ENCODE measurements at places on chromosomes 13 and 19.

GRCh38 chr13:46757640-46758039 lies 39.3 kb downstream of the ESD start:
- DNase-seq, result no peak

DNA sequence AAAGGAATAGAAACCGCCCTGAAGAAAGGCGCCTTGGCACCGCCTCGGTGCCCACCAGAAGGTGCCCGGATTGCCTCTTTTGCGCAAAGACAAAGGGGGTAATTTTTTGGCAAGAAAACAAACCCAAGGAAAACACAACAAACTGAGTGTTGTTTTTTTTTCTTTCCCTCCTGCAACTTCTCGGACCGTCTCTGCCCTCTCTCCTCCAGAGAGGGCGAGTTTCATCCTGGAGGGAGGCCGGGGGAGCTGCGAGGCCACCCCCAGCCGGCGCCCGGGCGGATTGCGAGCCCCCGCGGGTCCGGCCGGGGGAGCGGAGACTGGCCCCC lies 2.3 kb downstream of the ZNF536 start:
- no peak for DNase-seq

DNA sequence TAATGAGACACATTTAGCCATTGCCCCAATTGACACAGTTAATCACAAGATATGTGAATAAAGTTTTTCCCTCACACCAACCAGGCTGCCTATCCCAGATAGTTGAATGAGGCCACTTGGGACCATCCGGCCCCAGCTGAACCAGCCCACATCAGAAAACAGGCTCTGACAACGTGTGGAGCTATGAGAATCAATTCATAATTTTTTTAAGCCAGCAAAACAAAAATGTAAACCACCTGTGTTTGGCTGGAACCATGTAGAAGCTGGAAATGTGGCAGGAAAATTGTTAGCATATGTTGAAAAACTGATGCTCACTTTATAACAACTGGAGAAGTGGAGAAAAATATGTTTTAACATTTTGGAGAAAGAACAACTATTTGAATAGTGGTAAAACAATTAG lies 1161.3 kb downstream of the SLITRK1 start:
- DNase-seq, result no peak

DNA sequence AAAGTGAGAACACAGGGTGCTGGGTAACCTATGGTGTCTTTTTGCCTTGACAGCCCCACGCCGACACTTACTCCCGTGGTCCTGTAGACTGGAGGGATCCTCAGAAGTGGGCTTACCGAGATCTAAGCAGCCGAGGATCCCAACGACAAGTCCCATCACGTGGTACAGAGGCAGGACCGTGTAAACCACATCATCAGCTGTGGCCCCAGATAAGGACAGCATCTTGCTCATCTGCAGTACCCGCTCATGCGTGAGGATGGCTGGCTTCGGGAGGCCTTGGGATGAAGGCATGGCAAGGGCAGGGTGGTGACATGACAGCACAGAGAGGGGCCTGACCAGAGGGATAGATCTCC lies 2.1 kb downstream of the SLC27A5 start:
- DNase-seq, result no peak

- DNase-seq, result no peak
Observed at GRCh38 chr13:101205408-101205807, 210.9 kb downstream of the NALCN start.

DNA sequence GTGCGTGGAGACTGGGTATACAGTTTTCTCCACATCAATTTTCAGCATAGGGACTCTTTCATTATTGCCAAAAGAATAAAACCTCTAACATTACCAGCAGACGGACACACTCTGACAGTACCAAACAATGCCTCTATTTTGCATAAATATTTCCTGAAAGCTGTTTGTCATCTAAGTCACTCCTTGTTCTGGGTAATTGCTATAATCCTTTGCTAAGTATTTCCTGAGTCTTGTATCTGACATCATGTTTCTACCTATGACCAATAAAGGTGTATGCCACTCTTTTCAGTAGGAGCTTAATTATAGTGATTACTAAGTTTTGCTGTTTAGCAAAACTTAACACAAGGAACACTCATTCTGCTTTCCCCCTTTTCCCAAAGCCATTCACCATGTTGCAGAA lies 886.5 kb downstream of the SLITRK6 start:
- no peak for DNase-seq

DNA sequence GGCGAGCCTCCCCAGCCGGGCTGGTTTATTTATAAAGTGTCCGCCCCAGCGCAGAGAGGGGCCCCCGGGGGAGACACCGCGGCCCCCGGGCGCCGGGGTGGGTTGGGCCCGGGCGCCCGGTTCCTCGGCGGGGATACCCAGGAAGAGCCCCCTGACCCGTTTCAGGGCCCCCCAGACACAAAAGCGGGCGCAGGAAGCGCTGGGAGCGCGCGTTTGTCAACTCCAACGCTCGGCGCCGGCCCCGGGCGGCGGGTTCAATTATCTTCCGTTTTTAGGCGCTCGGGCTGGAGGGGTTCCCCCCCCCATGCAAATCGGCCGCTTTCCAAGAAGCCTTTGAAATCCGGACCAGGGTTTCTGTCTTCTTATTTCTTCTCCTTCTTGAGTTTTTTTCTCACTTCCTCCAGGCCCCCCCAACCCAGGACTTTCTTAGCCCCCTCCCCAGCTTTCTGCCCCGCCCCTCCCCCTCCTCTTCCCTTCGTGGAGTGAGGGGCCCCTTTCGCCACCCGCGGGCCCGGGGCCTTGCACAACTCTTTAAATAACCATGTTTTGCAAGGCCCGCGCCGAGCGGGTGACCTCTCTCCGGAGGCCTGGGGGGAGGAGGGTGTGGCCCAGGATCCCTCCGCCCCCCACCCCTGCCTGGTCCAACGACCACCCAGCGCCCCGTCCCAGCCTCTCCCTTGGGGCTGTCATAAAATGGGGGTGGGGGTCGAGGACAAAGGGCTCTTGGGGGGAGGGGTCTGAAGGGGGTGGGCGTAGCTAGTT lies 935 bp downstream of the ARID3A start:
- peak; percentile 69 for DNase-seq

GRCh38 chr19:28468701-28469459 lies 744.1 kb downstream of the UQCRFS1 start:
- peak; percentile 34 for DNase-seq

- DNase-seq, result peak; percentile 51
Observed at GRCh38 chr13:51895906-51896888, 34.4 kb downstream of the CCDC70 start.

- DNase-seq, result no peak
Observed at GRCh38 chr13:26299168-26299750, 45.3 kb downstream of the CDK8 start.

GRCh38 chr19:55253842-55254624 lies 4.8 kb downstream of the PPP6R1 start:
- peak; percentile 50 for DNase-seq

- DNase-seq, result no peak
Observed at GRCh38 chr13:77029436-77029835, 2.5 kb upstream of the FBXL3 start.

DNA sequence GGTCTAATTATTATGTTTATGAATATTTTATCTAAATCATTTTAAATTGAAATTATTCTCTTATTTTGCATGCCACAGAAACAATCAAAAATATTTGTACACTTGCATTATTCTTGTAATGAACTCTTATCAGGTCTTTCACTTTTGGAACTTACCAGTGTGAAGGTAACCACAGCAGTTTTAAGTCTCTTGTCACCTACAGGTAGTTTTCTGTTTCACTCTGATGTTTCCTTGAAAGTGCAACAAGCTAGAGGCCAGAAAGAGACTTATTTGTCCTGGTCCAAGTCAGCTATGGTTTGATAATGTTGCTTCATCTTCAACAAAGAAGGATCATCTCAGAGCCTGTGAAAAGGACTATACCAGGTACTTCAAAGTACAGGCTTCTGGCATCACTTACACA lies 133.4 kb upstream of the NBEA start:
- no peak for DNase-seq

- no peak for DNase-seq
Observed at GRCh38 chr13:98433654-98434053, 143.3 kb downstream of the STK24 start.

DNA sequence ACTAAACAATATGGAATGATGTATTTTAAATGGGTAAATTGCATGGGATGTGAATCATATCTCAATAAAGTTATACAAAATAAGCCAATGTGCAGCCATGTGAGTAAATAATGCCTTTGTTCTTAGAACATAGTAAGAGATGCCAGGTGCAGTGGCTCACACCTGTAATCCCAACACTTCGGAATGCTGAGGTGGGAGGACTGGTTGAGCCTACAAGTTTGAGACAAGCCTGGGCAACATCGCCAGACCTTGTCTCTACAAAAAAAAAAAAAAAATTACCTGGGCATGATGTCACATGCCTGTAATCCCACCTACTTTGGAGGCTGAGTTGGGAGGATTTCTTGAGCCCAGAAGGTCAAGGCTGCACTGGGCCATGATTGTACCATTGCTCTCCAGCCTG lies 230.7 kb downstream of the RFC3 start:
- no peak for DNase-seq

GRCh38 chr19:5579286-5579685 lies 11.5 kb upstream of the TINCR start:
- no peak for DNase-seq

DNA sequence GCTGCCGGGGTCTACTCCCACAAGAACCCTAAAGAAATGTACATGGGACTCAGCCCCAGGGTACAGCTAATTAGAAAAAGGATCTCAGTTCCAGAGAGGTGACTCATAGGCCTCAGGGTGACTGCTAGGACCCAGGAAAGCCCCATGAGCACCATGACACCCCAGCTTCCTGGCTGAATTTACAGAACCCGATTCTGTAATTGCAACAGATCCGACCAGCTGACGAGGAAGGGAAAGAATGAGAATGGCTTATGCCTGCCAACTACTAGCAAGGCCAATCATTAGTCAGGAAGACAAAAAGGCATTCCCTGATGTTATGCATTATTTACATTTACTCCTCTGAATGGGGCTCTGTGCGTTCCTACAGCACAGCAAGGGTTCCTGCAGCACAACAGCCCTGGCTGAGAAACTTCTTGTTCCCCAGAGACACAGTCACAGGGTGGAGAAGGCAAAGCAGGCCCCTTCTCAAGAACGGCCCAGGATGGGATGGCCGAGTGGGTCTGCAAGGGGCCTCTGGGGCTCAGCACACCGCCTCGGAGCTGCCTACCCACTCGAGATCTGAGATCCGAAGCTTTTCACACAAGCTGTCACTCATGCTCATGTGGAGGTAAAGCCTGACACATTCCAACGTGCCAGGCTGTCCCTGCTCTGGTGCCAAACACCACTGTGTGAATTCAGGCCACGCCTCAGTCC lies 27.2 kb downstream of the PBX4 start:
- DNase-seq, result peak; percentile 74

GRCh38 chr13:109816808-109817203 lies 30.4 kb upstream of the IRS2 start:
- DNase-seq, result no peak

DNA sequence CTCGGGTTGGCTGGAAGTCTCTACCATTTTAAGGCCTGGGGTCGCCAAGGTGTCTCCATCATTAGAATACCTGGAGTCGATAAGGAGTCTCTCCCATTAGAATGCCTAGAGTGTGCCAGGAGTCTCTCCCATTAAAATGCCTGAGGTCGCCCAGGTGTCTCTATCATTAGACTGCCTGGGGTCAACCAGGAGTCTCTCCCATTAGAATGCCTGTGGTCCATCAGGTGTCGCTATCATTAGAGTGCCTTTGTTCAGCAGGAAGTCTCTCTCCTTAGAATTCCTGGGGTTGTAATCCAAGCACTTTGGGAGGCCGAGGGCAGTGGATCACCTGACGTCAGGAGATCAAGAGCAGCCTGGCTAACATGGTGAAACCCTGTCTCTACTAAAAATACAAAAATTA lies 1533.0 kb downstream of the UQCRFS1 start:
- no peak for DNase-seq

DNA sequence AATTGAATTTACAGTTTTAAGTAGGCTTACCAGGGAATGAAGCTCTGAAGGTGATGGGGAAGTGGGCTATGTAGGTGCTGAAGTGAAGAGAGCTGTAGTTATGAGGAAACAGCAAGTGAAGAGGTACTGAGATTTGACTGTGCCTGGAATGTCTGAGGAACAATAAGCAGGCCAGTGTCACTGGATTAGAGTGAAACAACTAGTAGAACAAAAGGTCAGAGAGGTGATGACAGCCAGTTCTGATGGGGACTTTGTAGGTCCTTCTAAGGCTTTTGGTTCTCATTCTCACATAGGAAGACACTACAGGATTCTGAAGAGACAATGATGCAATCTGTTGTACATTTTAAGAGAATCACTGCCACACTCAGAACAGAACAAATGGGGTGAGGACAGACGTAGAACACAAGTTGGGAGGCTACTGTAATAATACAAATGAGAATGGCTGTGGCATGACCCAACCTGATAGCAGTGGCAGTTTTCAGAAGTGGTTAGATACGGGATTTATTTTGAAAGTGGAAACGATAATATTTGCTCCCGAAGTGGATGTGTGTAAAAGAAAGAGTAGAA lies 130.8 kb downstream of the MYCBP2 start:
- no peak for DNase-seq

GRCh38 chr19:31294189-31294588 lies 55.0 kb downstream of the TSHZ3 start:
- peak; percentile 2 for DNase-seq

DNA sequence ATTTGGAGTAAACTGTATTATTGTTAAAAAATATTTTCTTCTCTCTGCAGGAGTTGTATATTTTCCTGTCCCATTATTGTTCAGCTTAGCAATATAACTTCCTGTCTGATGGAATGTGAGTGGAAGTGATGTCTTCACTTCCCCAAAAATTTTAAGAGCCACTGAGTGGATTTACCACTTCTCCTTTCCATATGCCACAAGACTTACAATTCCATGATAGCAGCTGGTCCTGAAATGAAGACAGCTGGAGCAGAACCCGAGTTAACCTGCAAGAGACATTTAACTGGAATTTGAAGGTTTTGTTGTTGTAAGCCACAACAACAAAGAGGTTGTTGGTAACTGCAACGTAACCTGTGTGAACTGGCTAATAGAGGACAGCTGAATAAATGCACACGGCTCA lies 23.4 kb upstream of the TBC1D4 start:
- no peak for DNase-seq

GRCh38 chr13:84430446-84430845 lies 548.2 kb upstream of the SLITRK1 start:
- no peak for DNase-seq

DNA sequence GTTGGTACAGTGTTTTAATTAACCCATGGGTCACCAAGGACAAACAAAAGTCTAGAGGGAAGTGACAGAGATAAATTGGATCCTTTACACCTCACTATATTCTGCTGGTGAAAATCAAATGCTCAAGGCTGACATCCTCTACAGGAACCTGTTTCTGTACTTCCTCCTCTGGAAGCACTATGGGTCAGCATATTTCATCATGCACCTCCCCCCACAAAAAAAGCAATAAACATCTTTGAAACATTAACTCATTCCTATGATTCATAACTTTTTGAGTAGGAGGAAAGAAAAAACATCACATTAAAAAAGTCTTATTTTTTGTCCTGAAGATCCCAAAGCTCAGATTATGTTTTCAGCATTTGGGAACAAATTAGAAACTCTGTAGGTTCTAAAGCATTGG lies 588.3 kb upstream of the SGCG start:
- no peak for DNase-seq

GRCh38 chr19:16898361-16899015 lies 9.7 kb downstream of the F2RL3 start:
- no peak for DNase-seq

GRCh38 chr13:29294821-29295220 lies 300.7 kb downstream of the SLC7A1 start:
- DNase-seq, result no peak

- no peak for DNase-seq
Observed at GRCh38 chr19:57088133-57088532, 31.7 kb upstream of the USP29 start.
